Left ventricle myocardium inferior (tissue), 1 donor: ENCODE measurements at places on chromosomes 3 and 15. TPM values are rescaled to one million over a fixed set of nuclear protein-coding genes. Genes with fewer than 3 reads are reported as not detected.

NR2F2 gene
- total RNA-seq, result 12.8 TPM

GPR27 gene
- 7.3 TPM for total RNA-seq

IL5RA gene
- total RNA-seq, result not detected

DAPK2 gene
- 39.0 TPM for total RNA-seq

RHOV gene
- total RNA-seq, result not detected

MAPK6 gene
- total RNA-seq, result 19.2 TPM

LDHAL6B gene
- total RNA-seq, result not detected

C3orf52 gene
- total RNA-seq, result 2.4 TPM

ADPRH gene
- 9.8 TPM for total RNA-seq

GRIP2 gene
- total RNA-seq, result 59.1 TPM

CYP8B1 gene
- total RNA-seq, result not detected

DNASE1L3 gene
- total RNA-seq, result 4.5 TPM

CPOX gene
- total RNA-seq, result 12.8 TPM

GMNC gene
- 2.2 TPM for total RNA-seq

FHIT gene
- total RNA-seq, result 16.0 TPM

ONECUT1 gene
- total RNA-seq, result not detected

SKOR1 gene
- 0.22 TPM for total RNA-seq

CCDC33 gene
- 0.11 TPM for total RNA-seq

FAM107A gene
- 115 TPM for total RNA-seq

CSPG4 gene
- total RNA-seq, result 9.1 TPM

GLDN gene
- 4.8 TPM for total RNA-seq

B2M gene
- 1,128 TPM for total RNA-seq

CPLX3 gene
- 1.2 TPM for total RNA-seq

EPHA6 gene
- 0.19 TPM for total RNA-seq

POLQ gene
- 0.38 TPM for total RNA-seq

TMEM45A gene
- total RNA-seq, result 3.2 TPM

ENTPD3 gene
- total RNA-seq, result 0.11 TPM

CISH gene
- 16.6 TPM for total RNA-seq

GRAMD2A gene
- not detected for total RNA-seq

CIAO2A gene
- 71.0 TPM for total RNA-seq

RNU6-1 gene
- not detected for total RNA-seq

ZMAT3 gene
- total RNA-seq, result 12.8 TPM

GCNT3 gene
- 0.14 TPM for total RNA-seq

OR5K2 gene
- total RNA-seq, result not detected

CCDC51 gene
- total RNA-seq, result 13.9 TPM

NOX5 gene
- not detected for total RNA-seq

SLC30A4 gene
- 2.8 TPM for total RNA-seq

NUP210 gene
- total RNA-seq, result 2.8 TPM

WDR93 gene
- not detected for total RNA-seq

MIX23 gene
- 32.7 TPM for total RNA-seq
